Activated CD4-positive, alpha-beta T cell treated with anti-CD3 and anti-CD28 coated beads, Interleukin-2, amount 50 U/mL, for 48 hours (primary cell): ENCODE measurements at places on chromosomes 11 and 22.

DNA sequence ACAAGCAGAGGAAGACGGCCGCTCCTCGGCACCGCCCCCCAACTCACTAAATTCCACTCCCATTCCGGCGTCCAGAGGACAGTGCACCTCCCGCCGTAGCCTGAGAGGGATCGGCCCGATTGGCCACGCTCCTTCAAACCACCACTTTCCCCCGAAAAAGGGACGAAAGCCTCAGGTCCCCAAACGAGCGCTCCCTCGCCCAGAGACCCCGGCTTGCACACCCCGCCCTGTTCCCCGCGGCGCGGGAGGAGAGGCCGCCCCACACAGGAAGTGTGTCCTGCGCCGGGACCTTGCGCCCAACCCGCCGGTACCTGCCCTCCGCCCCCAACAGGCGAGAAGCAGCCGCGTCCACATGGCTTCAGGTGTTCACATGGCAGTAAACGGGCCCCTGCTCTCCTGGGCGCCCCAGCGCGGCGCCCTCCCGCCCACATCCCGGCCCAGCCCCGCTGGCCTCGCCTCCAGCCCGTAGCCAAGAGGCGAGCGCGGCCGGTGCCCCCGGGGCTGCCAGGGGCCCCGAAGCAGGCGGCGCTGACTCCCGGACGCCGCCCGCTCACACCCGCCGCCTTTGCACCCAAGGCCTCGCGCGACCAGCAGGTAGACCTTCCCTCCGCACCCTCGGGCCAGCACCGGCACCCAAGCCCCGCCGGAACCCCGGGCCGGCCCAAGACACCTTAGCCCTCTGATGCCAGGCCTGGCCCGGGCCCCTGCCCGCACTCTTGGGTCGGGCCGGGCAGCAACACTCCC lies 849 bp downstream of the TCF20 start:
- DNase-seq = peak; percentile 72

DNA sequence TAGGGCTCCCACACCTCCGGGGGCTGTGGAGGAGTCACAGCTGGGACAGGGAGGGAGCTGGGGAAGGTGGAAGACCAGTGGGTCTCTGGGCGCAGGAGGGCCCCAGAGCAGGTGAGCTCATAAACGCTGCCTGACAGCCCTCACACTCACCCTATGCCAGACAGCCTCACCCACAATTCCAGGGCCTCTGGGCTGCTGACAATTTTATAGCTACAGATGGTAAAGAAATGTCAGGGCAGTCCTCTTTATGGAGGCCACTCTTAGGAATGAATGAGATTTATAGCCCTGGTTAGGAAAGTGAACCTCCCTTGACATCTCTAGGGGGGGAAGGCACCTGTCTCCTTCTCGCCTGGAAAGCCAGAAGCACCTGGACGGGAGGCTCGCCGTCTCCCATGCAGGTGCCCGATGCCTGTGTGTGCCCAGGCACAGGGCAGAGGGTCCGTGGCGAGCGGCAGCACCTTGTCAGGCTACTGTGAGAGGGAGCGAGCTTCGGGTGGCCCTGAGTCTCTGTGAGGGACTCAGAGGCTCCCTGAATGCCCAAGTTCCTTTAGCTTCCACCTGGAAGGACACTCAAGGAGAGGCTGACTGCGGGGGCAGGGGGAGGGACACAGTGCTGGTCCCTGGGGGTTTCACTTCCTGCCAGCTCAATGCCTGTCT lies 39.9 kb downstream of the IGSF9B start:
- no peak for DNase-seq

GRCh38 chr11:47249378-47249715 lies 733 bp upstream of the ACP2 start:
- DNase-seq = no peak

- no peak for DNase-seq
These were observed 593.6 kb downstream of the ETS1 start for GRCh38 chr11:127993788-127994187.

DNA sequence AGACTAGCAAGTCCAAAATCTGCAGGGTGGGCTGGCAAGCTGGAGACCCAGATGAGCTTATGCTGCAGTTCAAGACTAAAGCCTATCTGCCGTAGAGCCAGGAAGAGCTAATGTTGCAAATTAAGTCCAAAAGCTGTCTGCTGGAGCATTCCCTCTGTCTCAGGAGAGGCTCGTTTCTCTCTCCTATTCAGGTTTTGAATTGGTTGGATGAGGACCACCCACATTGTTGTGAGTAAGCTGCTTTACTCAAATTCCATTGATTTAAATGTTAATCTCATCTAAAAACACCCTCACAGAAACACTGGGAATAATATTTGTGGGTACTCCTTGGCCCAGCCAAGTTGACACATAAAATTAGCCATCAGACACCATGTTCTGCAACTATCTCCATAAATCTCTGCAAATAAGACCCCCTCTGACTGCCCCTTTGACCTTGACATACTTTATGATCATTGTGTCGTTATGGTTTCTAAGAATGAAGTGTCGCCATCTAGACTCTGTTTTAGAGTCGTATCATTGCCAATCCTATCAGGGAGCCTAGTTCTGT lies 16.8 kb upstream of the CUL5 start:
- DNase-seq = no peak

DNA sequence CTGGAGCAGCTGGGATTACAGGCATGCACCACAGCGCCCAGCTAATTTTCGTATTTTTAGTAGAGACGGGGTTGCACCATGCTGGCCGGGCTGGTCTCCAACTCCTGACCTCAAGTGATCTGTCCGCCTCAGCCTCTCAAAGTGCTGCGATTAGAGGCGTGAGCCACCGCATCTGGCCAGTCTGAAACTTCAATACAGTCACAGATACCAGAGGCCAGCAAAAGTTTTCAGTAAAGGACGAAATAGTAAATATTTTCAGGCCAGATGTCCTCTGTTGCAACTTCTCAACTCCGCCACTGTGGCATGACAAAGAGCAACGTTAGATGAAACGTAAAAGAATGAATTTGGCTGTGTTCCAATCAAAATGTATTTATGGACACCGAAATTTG lies 403.6 kb downstream of the MN1 start:
- no peak for DNase-seq

- DNase-seq = no peak
These were observed 150.3 kb upstream of the NCAM1 start for GRCh38 chr11:112810951-112811350.

GRCh38 chr22:39818094-39818493 lies 75.5 kb downstream of the ENTHD1 start:
- no peak for DNase-seq

GRCh38 chr22:39925273-39925672 lies 24.4 kb downstream of the GRAP2 start:
- peak; percentile 23 for DNase-seq

- no peak for DNase-seq
These were observed 4.8 kb upstream of the CHKB start for GRCh38 chr22:50587407-50587806.

DNA sequence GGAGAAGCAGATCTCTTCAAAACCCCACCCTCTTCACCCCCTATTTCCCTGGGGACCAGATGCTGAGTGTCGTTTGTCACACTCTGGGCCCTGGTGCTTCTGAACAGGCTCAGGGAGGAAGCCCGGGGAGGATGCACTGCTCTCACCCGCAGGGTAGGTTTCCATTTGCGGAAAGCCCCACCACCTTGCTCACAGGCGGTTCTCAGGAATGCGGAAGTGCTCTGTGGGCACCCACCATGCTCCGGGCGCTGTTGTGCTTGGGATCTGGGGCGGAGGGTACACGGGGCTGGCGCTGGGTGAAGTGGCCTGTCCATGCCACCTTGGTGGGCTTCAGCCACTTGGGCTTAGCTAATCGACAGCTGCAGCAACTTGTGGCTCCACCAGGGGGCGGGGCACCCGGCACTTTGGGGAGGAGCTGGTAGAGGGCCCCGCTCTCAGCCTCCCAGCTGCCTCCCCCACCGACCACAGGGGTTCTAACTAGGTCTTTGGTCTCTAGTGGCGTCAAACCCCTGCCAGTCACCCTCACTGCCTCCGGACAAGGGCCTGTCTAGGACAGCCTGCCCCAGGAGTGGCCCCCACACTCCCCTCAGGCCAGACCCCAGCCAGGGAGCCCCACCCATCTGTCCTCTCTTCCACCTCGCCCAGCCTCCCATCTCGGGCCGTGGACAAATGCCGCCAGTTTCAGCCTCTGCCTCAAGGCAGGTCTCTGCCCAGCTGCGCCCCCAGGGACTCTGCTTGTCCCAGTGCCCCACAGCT lies 7.4 kb downstream of the NDUFV1 start:
- DNase-seq = peak; percentile 84

GRCh38 chr11:103927535-103927934 lies 108.9 kb upstream of the DDI1 start:
- no peak for DNase-seq

GRCh38 chr22:20247010-20247505 lies 21.1 kb downstream of the RTN4R start:
- DNase-seq = no peak

GRCh38 chr11:67267188-67268080 lies 1.2 kb downstream of the GRK2 start:
- peak; percentile 49 for DNase-seq

DNA sequence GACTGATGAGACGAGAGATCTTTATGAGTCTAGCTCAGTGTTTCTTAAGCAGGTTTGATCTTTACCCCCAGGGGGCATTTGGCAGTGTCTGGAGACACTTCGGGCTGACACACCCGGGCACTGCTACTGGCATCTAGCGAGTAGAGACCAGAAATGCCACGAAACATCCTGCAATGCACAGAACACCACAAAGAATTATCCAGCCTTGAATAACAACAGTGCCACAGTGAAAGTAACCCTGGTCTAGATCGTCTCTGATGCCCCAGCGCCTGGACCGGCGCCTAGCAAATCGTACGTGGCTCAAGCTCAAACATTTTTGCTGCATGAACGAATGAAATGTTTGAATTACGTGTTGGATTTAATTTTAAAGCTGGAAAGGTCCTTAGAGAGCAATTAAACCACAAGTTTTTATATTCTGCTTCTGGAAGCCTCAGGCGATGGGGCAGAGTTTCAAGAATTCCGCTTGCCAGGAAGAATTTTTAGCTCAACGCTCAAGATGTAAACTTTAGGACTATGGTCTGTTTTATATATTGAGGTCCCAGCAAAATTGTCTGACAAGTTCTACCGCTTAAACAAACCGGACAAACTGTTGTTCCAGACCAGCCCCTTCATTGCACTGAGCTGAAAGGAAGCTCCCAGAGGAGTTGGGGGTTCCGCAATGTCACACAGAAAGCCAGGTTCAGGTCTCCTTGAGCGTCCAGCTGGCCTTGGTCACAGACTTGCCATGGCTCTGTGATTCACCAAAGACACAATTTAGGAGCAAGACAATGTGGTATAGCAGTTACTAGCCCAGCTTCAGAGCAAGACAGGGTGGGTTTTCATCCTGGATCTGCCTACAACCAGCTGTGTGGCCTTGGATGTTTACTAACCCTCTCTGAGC lies 44.2 kb upstream of the SMTN start:
- no peak for DNase-seq

- no peak for DNase-seq
These were observed 39.4 kb downstream of the TRMU start for GRCh38 chr22:46374663-46375474.

- no peak for DNase-seq
These were observed 52.9 kb downstream of the SGSM3 start for GRCh38 chr22:40423310-40423688.

DNA sequence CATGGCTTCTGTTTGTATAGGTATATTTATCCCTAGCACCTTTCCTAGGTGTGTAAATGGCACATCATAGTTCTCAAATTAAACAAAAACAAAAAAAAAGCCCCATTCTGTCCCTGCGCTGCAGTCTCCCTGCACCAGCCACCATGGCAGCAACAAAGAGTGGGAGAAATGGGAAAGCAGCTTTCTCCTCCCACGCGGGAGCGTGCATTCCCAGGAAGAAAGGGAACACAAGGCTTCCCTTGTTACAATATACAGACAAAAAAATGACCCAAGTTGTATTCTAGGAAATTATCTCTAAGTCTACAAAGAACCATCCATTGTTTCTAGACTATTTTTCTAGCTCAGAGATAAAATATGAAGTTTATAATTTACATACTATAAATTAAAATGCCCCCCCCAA lies 16.1 kb upstream of the TMPRSS5 start:
- no peak for DNase-seq

- no peak for DNase-seq
These were observed 150.8 kb upstream of the RAG2 start for GRCh38 chr11:36748836-36749235.

DNA sequence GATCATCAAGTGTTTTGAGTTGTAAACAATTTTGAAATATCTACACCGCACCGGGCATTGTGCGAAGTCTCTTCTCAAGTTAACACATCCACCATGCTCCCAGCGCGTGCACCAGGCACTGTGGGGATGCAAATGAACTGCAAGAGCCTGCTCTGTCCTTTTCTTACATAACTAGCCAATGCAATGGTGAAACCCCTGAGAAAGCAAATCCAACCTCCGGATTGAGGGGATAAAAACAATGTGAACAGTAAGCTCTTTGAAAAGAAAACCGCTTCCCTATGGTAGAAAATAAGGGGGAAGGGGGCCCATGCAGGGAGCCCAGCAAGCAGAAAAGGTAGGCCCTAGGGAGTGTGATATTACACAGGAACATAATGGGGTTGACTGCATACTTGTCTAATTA lies 274.9 kb upstream of the MPPED2 start:
- DNase-seq = no peak

DNA sequence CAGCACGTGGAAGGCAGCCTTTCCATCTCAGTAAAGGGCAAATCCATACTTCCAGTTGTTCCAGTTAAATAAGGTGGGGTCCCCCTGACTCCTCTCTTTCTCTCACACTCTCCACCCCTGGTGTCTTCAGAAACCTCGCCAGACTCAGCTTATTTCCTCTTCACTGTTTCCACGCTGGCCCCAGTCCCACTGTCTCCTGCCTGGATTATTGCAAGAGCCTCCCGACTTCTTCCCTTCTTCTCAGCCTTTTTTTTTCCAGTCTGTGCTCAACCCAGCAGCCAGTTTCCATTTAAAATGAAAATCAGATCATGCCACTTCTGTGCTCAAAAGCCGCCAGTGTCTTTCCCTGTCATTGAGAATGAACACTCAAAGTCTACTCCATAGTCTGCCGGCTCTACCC lies 131.4 kb downstream of the PKNOX2 start:
- no peak for DNase-seq

DNA sequence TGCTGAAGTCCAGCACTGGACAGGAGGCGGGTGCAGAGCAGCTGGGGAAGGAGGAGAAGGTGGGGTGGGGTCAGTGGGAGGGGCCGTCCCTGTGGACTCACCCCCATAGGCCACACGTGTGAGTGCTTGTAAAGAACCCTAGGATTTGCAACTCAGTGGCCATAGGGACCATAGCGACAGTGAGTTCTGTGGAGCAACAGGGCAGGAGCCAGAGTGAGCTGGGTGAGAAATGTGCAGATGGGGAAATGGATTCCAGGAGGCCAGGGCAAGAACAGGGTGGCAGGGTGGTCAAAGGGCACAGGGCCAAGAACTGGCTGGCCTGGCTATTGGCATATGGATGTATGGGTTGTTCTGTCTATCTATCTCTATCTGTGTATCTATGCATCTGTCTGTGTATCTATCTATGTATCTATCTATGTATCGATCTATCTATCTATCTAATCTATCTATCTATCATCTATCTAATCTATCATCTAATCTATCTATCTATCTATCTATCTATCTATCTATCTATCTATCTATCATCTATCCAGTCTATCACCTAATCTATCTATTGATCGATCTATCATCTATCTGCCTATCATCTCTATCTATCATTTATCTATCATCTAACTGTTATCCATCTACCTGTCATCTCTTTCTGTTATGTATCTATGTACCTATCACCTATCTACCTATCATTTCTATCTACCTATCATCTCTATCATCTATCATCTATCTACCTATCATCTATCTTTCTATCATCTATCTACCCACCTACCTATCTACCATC lies 889.0 kb downstream of the TBC1D22A start:
- DNase-seq = no peak
